ACHN (cell line): ENCODE measurements at places on chromosomes 11 and 22.

DNA sequence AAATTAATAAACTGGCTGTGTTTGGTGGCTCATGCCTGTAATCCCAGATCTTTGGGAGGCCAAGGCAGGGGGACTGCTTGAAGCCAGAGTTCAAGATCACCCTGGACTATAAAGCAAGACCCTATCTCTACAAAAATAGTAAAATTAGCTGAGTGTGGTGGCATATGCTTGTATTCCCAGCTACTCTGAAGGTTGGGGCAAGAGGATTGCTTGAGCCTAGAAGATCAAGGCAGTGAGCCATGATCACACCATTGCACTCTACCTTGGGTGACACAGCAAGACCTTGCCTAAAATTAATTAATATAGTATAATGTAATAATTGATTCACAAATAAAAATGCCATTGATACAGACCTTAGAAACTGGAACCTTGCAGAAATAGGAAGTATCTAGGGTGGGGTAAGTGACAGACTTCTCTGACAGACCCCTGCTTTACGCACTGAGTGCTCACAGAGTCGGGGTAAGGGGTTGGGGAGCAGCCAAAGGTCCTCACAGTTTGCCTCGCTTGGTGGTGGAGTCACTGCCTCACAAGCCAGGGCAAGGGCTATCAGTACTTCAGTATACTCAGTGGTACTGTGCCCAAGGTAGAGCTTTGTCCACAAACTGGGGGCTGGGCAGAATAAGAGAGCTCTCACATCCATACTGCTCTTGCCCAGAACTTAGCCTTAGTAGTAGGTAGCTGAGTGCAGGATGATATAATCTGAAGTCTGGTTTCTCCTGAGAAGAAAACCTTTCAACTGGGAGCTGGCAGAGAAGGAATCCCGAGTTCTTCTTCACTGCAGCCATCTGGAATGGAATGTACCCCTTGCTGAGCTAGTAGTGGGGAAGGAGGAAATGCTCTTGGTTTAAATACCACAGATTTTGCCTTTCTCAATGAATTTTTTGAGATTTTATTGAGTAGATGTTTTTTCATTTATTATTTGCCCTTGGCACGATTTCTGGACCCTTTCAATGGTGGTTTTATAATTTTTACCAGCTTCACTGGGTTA is 65.5 kb downstream of the EMSY start:
- peak; percentile 71 for DNase-seq

- DNase-seq = no peak
Observed at GRCh38 chr22:21457023-21457787, 10.0 kb upstream of the TMEM191C start.

- no peak for DNase-seq
Observed at GRCh38 chr11:111737444-111738210, 28.6 kb downstream of the PPP2R1B start.

GRCh38 chr11:2310786-2311352 is 9.1 kb downstream of the TSPAN32 start:
- no peak for DNase-seq

DNA sequence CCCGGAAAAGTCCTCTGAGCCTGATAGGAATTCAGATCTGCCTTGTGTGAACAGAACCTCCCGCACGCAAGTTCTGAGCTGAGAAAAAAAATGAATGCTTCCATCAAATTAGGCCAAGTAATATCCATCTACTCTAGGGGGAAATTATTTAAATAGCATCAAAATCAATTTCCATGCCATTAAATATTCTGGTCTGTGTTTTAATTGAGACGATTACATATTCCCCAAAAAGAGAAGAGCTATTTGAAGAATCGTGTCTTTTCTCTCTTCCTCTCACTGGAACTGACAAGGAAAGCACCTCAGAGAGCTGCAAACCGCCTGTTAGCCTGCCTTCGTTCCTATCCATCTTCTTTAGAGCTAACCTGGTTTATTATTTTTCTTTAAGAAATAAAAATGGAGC is 96.0 kb downstream of the SEZ6L start:
- no peak for DNase-seq

GRCh38 chr11:33668468-33668825 is 32.2 kb downstream of the C11orf91 start:
- DNase-seq = no peak

DNA sequence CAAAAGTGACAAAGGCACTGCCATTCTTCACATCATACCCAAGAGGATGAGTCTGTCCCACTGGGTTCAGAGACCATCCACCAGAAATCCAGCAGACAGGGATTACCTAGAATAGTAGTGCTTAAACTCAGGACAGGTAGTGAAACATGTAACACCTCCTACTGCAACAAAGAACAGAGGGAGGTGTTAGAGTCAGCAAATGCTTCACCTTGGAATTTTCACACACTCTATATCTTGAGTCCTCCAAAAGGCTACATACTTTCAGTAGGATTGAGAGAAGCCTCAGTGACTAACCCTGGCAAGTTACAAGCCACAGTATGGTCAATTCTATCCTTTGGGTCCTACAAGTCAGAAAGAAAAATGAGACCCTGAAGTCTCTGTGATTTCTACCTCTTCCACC is 6.0 kb upstream of the CAVIN3 start:
- DNase-seq = no peak

DNA sequence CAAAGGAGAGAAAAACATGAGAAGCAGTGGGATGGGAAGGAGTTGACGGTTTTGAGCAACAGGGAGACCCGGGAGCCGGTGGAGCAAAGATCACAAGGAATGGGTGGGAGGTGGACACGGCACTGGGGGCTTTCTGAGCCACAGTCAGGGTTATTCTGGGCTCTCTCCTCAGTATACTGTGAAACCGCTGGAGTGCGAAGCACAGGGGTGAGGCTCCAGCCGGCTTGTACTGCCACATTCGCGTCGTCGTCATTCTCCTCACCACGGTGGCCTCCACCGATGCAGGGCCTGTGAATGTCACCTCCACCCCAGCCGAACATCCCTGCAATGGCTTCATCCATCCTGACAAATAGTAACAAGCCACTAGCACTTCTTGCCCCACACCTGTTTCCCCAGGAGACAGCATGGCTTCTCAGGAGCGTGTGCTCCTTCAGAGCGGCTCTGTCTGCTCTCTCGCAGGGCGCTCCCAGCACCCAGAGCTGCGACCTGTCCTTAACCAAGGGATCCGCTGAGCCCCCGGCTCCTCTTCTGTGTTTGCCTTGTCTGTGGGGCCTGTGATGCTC is 1165.3 kb downstream of the TBC1D22A start:
- DNase-seq = no peak

DNA sequence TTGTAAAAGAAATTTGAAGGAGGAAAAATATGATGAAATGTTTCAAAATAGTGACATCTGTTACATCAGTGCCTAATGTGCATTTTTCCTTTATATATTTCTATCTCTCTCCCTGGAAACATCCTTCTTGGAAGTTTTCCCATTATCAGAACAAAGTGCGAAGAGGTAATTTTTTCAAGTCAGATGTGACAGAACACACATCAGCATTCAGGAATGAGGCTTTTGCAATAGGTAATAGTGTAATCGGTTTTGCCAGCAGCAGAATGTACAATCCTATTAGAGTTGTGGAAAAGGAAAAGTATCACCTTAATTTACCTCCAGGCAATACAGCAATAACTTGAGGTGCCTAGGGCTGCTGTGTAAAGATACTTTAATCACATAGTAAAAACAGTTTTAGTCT is 275.8 kb downstream of the FAT3 start:
- DNase-seq = no peak

- no peak for DNase-seq
Observed at GRCh38 chr11:20790622-20791021, 121.2 kb downstream of the NELL1 start.

DNA sequence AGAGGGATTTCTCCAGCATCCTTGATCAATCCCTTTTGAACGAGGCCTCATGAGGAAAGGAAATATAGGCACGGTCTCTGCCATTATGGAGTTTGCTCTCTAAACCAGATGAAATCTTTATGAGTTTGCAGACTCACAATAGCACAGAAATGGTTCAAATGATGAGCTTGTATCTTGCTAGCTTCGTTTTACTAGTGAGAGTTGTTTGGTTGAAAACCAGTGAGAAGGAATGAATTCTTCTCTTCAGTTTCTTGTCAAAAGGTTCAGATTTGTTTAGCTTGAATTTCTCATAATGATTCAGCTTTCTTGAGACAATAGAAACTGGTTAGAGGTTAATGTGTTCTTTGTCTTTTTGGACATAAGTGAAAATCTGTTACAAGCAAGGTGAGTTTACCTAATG is 92.7 kb downstream of the ZBTB16 start:
- DNase-seq = no peak
